ENCODE measurements at places on chromosomes 5 and 9.

DNA sequence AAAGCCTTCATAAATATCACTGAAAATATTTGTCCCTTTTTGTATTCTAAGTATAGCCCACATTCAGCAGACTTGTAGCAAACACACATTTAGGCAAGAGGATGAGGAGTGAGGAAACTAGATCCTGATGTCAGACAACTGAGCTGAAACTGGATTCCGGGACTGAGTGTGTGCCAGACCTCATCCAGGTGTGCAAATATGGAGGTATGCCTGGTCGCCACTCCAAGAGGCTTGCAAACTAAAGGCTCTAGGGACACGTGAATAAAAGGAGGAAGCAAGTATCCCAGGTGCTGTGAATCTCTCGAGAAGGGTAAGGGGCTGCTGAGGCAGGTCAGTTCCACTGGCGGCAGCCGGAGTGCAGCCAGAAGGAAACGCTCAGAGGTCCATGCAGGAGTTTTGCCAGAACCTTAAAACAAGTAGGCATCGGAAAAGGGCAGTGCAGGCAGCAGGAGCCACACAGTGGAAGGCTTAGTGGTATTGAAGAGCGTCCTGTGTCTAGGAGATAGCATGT, 77.4 kb upstream of the ALDH1B1 start:
- DNase-seq: no peak

GRCh38 chr9:9783711-9784110, 829.1 kb downstream of the PTPRD start:
- no peak for DNase-seq

DNA sequence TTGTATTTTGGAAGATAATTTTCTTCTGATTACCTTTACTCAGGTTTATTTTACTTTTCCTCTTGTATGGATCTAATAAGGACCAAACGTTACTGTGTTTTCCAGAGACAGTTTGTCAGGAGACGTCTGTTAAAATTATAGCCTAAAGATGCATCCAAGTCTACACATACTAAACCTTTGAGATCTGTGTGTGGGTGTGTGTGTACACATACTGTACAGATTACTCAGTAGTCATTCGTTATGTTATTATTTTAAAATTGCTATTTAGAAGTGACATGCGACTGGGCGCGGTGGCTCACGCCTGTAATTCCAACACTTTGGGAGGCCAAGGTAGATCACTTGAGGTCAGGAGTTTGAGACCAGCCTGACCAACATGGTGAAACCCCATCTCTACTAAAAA, 51.6 kb upstream of the CNTLN start:
- no peak for DNase-seq

DNA sequence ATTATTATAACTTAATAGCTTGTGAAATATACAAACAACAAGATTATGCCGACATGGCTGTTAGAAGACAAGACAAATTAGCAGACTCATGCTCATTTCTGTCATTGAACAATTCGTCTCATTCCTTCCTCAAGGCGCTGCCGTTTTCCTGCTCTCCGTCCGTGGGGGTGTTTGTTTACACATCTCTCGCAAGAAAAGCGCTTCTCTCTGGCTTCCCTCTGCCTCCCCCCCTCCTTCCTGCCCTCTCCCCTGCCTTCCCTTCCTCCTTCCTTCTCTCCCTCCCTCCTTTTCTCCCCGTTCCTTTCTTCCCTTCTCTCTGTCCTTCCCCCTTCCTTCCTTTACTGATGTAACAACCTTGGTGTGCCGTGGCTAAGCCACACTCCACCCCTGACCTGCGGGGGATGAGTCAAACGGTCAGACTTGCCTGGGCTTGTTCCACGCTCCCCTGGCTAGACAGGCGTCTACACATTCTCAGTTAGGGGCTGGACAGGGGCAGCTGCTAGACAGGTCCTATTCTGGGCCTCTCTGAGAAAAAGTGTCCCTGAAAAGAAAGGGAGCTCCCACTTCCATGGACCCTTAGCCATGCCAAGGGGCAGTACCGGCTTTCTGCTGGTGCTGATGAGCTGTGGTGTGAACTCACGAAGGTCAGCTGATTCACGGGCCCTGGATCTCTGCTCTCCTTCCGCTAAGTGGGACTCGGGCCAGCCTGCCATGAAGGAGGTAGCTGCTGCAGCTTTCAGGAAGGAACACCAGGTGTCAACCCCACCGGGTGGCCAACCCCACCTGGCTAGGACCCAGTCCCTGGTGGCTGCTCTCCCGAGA, 32.0 kb upstream of the SPTLC1 start:
- peak; percentile 42 for DNase-seq

DNA sequence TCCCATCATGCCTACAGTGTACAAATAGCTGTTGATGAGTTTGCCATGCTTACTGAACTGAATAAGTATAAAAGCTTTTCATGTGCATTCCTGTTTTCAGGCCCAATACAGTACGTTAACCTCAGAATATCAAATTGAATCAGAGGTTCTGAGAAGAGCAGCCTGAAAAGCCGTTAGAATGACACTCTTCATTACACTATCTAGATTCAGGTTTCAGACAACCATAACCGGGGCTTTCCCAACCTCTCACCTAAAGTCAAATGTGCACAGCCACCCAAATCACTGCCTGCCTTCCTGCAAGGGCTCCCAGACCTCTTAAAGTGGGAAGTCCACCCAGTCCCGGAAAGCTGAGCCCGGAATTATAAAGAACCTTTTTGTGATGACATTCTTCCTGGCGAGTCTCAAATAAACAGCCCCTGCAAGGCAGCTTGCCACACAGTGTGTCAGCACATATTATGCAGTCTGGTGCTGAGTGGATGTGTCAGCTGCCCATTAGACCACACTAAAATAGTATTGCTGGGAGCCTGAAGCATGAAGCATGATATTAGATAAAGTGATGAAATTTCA, 245.8 kb downstream of the TLE4 start:
- peak; percentile 83 for DNase-seq

DNA sequence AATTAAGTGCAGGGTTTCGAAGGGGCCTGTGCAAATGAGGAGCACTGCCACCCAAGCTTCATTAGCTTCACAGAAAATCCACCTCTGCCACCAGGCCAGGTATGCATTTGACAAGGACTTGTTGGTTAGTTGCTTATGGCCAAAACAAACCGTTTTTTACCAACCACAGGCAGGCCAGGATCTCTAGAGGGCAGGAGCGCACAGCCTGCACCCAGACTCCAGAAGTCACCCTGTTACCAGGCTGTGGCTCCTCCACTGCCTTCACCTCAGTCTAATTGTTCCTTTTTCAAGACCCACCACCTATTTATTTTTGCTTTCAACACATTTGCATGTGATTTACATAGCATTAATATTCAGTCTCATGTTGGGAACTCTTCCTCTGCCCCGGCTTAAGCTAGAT, 78.3 kb upstream of the HSPA9 start:
- DNase-seq: no peak

- no peak for DNase-seq
Measured at GRCh38 chr5:15387931-15388524, 112.0 kb upstream of the FBXL7 start.

- DNase-seq: no peak
Measured at GRCh38 chr5:68074633-68075032, 140.9 kb upstream of the PIK3R1 start.

DNA sequence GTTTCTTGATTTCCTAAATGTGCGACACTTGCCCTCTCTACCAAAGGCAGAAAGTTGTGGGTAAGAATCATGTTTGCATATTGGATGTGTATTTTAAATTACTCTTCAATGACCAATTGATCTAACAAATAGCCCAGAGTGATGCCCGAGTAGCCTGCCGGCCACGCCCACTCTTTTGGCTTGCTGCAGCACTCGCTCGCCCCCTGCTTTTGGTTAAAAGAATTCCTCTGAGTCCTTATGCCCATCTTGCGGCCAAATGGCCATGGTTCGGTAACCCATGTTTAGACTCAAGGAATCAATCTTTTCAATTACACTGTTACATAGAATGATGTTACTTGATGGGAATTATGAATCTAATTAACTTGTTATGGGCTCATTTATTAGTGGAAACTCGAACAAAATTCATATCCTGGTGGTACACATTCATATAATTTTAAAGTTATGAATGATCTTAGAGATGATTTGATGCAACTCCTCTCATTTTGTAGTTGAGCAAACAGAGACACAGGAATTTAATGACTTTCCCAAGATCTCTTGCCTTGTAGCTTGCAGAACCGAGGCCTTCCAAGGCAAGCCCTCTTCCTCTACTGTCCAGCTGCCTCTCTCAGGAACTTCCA, 36.5 kb downstream of the PPIC start:
- peak; percentile 47 for DNase-seq

DNA sequence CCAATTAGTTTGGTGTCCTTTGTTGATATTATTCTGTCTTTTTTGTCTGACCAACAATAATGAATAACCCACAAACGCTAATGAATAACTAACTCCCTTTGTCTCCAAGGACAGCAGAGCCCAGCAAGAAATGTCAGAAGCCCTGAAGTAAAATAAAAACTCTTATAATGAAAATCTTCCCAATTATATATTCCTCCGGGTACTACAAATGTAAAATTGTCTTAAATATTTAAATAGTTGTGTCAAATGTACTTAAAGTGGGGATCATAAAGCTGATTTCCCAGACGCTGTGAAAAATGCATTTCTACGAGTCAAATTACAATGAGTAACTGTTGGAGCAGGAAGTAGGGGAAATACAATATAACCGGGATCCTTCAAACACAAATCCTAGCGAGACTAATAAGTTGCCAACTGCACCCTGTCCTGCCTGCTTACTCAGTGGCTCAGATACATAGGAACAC, 22.3 kb downstream of the GLIS3 start:
- DNase-seq: no peak

- no peak for DNase-seq
Measured at GRCh38 chr9:27659571-27659970, 86.3 kb upstream of the C9orf72 start.

- no peak for DNase-seq
Measured at GRCh38 chr5:1279443-1280151, 15.3 kb downstream of the TERT start.

DNA sequence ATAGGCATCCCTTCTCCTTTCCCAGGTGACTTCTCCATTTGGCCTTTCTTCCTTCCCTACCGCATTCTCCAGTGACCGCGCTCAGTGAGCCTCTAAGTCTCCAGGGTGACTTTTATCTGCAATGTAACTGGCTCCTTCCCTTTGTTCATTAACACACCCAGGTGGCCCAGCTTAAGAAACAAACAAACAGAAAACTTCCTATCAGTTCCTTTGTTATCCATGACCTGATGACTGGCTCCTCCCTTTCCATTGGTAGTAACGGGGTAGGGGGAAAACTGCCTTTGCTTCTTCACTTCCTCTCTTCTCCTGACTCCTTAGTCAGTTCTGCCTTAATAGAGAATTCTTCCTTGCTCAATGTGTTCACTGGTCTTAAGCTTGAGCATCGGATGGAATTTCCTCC, 7.0 kb upstream of the SH3GL2 start:
- DNase-seq: no peak

GRCh38 chr9:111316796-111317195, 13.2 kb downstream of the OR2K2 start:
- DNase-seq: no peak

- DNase-seq: no peak
Measured at GRCh38 chr5:130976493-130976892, 188.6 kb downstream of the HINT1 start.

DNA sequence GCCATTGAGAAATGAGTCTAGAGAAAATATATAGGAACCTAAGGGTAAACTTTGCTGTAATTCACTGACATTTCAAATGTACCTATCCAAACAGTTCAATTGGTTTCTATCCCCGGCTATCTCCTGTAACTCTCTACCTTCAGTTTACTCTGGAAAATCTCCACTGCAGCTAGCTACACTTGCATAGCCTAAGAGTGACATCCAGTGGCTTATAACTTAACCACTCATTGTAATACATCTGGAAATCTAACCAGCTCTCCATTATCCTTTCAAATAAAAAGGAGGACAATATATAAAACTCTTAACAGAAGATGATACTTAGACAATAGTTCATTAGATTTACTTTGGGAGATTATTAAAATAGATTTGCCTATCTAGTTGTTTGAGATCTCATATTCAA, 35.3 kb upstream of the SPDL1 start:
- peak; percentile 6 for DNase-seq

- DNase-seq: no peak
Measured at GRCh38 chr5:39420482-39421145, 4.2 kb downstream of the DAB2 start.

DNA sequence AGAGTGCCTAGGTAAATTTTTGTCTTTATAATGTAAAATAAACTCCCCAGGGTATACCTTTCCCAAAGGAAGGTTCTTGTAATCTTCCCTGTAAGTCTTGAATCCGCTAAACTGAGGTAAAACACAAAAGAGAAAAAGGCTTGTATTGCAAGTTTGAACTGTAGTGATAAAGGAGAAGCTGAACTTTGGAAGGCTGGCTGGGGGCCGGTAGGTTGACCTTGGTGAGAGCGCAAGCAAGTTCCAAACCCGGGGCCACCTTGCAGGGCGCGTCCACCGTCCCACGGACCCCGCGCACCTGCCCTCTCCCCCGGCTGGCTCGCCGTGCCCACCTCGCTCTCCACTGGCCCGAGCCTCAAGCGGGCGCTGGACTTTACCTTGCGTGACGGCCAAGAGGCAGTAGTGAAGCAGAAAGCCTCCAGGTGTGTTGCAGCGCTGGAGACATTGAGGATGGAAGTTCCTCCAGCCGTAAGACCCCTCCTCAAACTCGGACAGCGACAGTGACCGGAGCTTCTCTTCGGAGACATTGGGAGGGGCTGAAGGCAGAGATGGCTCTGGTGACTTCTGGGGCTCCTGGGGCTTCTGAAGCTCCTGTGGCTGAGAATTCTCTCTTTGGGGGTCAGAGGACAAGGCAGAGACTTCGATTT, 428 bp downstream of the SLCO4C1 start:
- no peak for DNase-seq

GRCh38 chr9:125867751-125868415, 120.7 kb downstream of the PBX3 start:
- DNase-seq: no peak

DNA sequence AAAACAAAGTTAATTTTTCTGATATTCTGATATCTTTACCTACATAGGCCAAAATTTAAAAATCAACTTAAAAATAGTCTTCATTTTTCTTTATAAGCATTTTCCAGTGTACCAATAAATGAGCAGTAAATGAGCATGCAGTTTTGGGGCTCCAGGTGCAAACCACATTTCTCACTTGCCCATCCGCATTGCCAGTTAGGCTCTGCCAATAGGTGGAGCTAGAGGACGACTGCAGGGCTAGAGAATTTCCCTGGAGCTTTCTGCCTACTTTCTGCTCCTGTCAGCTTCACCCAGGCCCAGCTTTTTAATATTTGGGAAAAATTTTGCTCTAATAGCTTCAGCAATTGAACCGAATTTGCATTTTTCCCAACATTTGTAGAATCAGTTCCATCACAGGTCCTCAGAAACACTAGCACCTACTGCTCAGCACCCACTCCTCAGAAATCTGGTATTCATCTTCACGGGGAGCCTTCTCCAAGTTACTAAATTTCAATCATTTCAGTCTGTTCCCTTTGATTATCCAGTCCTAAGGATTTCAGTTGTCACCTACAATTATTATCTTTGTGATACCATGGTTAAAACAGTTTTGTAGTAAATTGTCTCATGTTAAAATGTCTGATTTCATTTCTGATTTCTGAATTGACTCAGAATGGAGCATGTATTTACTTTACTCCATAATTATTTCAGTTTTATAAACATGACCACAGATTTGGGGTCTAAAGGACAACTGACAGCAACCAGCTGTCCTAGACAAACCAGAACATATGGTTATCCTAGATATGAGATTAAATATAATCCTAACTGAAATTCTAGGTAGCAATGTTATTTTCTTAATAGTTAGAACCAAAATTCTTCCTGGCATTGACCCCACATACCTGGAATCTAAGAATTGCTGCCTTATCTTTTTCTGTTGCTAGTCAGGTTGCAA, 104.6 kb upstream of the FAM174A start:
- DNase-seq: peak; percentile 59
